Activated CD4-positive, alpha-beta T cell treated with anti-CD3 and anti-CD28 coated beads, Interleukin-2, amount 50 U/mL, for 16 hours (primary cell): ENCODE measurements at places on chromosomes 4 and X.
A peak's percentile ranks its signal among the peaks of the same experiment; 100 is the strongest.

DNA sequence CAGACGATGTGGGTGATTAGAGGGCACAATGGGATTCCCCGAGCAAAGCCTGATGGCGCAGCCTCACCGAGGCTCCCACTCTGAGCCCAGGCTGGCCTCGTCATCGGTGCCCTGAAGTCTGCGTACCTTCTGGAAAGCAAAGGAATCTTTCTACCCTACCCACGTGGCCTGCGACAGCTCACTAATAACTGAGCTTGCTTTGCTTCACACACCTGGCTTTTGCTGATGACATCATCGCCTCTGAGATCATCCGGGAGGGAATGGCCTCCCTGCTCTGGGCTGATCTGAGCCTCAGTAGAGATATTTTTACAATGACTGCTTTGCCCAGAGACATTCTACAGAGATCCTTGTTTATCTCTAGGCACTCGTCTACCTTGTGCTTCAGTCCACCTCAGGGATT is 45.4 kb upstream of the PDLIM3 start:
- no peak for DNase-seq

GRCh38 chr4:147109800-147110199 is 164.1 kb upstream of the TTC29 start:
- no peak for DNase-seq

GRCh38 chr4:74370912-74371311 is 6.0 kb downstream of the EREG start:
- peak; percentile 48 for DNase-seq

GRCh38 chr4:165609653-165610052 is 230.8 kb downstream of the CPE start:
- no peak for DNase-seq

GRCh38 chr4:126458993-126459392 is 1144.2 kb downstream of the FAT4 start:
- DNase-seq = no peak

GRCh38 chrX:100350704-100351489 is 59.2 kb downstream of the PCDH19 start:
- DNase-seq = no peak

GRCh38 chr4:13521047-13521446 is 23.3 kb downstream of the NKX3-2 start:
- DNase-seq = no peak
